Endodermal cell (in vitro differentiated cells): ENCODE measurements at places on chromosomes 7 and 10. TPM values are rescaled to one million over a fixed set of nuclear protein-coding genes. Genes with fewer than 3 reads are reported as not detected.
A peak's percentile ranks its signal among the peaks of the same experiment; 100 is the strongest.

DNA sequence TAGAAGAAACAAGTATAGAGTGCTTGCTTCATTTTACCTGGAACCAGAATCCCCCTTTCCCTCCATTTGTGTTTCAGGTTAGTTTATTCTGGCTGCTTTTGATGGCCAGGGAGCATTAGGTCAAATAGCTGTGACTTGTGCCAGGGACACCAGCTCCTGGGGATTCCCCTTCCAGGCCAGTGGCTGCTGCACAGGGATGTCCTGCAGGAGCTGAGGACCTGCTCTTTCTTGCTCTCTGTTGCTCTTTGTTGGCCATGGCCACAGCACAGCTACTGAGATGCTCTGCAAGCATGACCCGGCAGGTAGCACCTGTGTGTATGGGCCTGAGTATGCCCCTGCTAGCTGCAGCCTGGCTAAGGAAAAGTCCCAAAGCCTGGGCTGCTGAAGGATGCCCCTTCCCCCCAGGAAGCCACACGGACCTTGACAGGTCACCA lies 208.9 kb downstream of the EBF3 start:
- peak; percentile 12 for DNase-seq
- no peaks in the 10 kb centered on the region for H3K27me3 ChIP-seq
- H3K27ac ChIP-seq: no peak overlapping the region

DNA sequence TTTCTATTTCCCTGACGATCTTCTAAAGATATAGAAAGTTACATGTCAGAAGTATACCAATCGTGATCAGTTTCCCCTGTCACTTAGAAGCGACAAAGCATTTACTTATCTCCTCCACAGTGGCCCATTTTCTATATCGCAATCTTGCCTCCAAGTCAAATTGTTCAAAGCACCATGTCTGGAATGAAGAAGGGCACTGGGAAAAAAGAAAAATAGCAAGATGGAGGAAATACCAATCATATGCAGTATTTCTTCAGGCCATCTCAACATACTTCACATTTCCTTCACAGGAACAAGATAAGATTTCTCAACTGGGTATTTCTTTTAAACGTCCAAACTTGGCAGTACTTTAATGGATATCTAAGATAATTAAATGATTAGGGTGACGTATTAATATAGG lies 63.3 kb upstream of the IL6 start:
- DNase-seq: no peak
- H3K4me3 ChIP-seq: no peak overlapping the region
- no peak overlapping the region for H3K27ac ChIP-seq
- peaks cover 18% of the 10 kb centered on the region for H3K4me1 ChIP-seq
- H3K36me3 ChIP-seq: peaks cover 52% of the 10 kb centered on the region

- H3K36me3 ChIP-seq: no peaks in the 10 kb centered on the region
- no peaks in the 10 kb centered on the region for H3K4me1 ChIP-seq
- H3K4me3 ChIP-seq: no peak overlapping the region
- no peak overlapping the region for H3K27ac ChIP-seq
- H3K27me3 ChIP-seq: no peaks in the 10 kb centered on the region
- peak; percentile 59 for DNase-seq
Observed at GRCh38 chr7:107147464-107148393, 21.1 kb upstream of the HBP1 start.

Gene OIT3
- total RNA-seq: 0.13 TPM in 1 of 3 replicates, not detected in the others

Gene RAMP3
- total RNA-seq: not detected in 3 replicates
